ENCODE measurements at places on chromosomes 6 and 20.
A peak's percentile ranks its signal among the peaks of the same experiment; 100 is the strongest.

DNA sequence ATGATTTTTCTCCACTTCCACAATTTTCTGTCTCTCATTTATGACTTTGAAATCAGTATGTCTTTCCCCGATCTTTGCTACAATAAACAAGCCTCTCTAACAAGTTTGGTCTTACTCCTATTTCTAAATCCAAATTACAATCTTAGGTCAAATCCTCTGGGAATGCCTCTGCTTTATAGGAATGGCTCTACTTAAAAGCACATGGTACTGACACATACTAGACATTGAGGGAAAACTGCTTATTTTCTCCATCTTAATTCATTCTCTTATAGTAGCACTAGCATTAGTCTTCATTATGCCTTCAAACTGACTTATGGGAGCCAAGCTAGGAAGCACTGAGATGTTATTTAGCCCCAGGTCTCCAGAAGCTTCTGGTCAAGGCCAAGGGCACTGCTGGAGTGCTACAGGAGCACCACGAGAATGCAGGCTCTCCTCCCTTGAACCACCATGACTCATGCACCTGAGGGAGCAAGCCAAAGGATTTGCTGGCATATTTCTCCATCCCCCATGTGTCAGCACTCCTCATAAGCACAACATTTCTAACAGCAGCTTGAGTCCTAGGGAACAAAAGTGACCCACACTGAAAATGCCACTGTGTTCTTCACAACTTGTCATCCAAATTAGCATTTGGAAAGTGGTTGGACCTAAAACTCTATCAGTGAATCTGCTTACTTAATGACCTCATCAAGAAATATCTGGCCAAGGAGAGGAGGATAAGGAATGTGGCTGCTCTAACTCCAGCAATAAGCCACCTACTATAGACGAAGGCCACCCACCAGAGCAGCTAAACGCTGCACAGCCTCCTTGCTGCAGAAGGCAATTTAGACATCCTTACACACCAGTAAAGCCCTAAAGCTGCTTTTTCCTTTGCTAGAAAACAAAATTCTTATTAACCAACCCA lies 156.8 kb upstream of the KCNQ5 start:
- no peak for DNase-seq

- DNase-seq, result no peak
Measured at GRCh38 chr6:166156942-166157341, 10.7 kb downstream of the TBXT start.

GRCh38 chr6:4774296-4774695 lies 1.9 kb upstream of the CDYL start:
- DNase-seq, result no peak

DNA sequence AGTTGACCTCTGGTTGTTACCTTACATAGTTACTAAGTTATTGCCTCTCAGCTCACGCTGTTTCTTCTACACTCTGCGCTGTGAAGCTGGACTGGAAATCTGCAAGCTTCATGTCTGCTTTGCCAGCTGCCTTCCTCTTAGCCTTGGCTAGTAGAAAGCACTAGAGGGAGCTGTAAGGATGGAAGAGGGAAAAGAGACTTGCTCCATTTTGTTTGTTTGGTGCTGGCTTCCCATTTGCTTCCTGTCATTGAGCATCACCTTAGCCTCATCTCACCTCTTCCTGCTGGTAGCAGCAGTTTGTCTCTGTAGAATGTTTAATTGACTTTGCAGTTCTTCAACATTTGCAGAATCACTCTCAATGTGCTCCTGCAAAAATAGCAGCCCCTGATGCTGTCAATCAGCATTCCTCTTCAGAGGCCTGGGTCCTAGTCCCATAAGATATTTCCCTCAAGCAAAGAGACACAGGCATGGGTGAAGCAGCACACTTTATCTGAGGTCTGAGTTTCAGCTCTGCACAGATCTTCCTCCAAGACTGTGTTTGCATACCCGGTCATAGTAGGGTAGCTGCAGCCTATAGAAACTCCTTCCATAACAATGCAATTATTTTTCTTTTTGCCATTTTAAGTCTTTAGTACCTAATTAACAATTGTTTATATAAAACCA lies 302.2 kb upstream of the EPHA7 start:
- DNase-seq, result no peak

GRCh38 chr6:73713426-73714147 lies 17.6 kb downstream of the CD109 start:
- no peak for DNase-seq

DNA sequence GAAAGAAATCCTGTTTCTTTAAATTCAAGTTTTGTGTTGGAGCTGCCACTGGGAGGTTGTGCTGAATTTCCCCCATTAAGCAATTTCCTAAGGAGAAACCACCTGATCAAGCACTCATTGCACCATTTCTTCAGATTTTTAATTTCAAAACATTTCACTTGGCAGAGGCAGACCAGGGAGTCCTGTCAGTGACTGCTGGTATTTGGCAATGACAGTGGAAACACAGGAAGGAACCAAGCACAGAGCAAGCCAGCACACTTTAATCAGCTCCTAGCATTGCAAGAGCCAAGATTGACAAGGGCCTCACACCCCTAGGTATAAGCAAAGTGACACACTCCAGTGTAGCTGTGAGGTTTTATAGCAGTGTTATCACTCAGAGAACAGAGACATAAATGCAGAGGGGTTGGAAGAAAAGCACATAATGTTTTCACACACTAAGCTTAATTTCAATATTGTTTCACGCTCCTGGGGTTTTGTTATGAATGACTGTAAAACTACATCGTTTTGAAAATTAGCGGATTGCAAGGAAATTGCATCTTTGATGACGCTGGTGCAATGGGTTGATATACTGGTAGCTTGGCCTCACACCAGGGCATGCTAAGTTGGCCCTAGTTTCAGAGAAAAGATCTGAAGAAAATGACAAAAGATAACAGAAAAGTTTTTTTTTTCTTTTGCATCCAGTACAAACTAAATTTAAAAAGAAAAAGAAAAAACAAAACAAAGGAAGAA lies 768.4 kb downstream of the TFAP2A start:
- no peak for DNase-seq

DNA sequence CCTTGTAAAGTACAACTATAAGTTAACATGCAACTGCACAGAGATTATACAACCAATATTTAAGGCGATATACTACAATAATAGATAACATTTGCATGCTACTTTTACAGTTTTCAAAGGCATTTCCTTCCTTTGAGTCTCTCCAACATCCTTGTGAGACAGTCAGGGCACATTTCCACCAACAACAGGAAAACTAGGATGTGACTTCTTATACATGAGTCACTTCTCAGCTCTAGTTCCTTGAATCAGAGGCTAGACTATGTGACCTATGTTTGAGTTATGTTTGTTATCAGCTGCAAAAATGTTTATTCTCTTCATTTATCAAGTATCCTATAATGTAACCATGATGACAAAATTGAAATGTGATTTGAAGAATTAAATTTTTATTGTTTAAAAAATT lies 51.7 kb upstream of the TFAP2D start:
- no peak for DNase-seq

DNA sequence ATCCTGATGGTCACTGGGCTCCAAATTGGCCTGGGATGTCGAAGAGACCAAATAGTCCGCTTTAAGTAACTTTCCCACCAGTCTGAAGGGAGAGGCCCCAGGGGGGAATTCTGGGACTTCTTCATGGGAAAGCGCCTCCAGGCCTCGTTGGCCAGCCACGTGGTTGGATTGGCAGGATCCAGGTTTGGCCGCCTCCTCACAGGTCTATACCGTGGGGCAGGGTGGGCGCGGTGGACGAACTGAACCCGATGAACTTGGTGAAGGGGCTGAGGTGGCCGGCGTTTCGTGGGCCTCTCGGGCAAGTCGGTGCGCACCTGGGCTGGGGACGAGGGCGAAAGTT lies 297 bp downstream of the POM121L2 start:
- no peak for DNase-seq

GRCh38 chr6:3352678-3353077 lies 93.9 kb downstream of the PSMG4 start:
- DNase-seq, result no peak

- DNase-seq, result no peak
Measured at GRCh38 chr6:108777536-108777935, 70.7 kb upstream of the ARMC2 start.

DNA sequence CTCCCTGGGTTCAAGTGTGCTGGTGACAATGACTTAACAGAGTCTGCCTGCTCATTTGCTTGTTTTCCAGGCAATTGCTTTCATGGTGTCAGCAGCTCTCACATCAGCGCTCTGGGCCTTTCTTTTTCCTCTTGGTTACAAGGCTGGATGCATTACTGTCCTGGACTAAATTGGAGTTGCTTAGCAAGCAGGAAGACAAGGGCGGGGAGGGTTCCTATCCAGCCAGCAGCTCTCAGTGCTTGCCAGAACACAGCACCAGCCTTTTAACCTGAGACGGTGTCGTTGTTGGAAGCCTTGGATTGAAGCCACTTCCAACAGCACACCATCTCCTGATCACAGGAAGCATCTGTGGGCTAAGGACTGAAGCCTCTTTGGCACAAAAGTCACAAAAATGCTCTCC lies 606.9 kb downstream of the CDH26 start:
- no peak for DNase-seq

GRCh38 chr6:16633465-16633864 lies 127.8 kb downstream of the ATXN1 start:
- DNase-seq, result no peak

DNA sequence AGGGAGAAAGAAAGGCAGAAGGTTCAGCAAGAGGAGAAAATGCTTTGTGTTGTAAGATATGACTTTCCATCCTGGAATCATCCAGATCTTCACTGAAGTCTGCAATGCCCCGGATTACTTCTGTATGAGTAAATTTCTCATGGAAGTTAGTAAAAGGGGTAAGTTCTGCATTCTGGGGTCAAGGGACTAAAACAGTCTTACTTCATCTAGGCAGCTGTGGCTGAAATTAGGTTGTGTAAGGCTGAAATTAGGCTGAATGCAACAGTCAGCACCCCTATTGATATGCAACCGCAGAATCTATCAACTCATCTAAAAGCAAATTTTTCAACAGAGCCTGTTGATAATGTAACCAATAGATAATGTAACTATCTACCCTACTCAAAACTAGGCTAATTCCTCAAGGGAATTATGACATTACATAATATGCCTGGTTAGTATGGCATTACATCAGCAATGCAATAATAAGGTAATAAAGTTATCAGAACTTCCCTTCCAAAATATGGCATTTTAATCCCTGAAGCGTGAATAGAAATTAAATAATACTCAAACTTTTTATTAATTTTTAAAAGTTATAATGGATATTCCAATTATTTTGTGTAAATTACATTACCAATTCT lies 671.7 kb upstream of the CITED2 start:
- no peak for DNase-seq

GRCh38 chr6:26025894-26026832 lies 61.1 kb upstream of the HFE start:
- DNase-seq, result peak; percentile 89

DNA sequence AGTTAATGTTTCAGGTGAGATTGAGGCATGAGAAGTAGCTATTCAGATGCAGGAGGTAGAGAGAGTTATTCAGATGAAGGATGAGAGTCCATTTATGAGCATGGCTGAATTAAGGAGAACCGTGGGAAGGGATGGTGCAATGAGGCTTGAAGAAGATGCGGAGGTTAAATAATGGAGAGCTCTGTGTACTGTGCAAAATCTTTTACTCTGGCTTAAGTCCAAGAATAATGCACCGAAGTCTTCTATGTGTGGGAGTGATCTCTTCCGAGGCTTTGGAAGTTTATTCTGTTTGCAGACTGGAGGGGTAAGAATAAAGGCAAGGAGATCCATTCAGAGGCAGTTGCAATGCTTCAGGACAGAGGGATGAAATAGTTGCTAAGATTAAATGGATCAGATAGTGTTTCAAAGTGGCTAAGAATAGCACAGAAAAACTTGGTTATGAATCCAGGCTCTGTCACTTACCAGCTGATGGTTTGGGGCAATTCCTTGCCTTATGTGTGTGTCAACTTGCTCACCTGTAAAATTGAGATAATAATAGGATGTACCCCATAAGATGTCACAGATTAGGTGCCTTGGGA lies 467.1 kb downstream of the HDGFL1 start:
- no peak for DNase-seq

GRCh38 chr6:14254505-14254904 lies 136.9 kb downstream of the CD83 start:
- DNase-seq, result no peak

All from activated CD8-positive, alpha-beta memory T cell treated with anti-CD3 and anti-CD28 coated beads for 1 hour (primary cell).